Type B pancreatic cell (in vitro differentiated cells): ENCODE measurements at places on chromosomes 5 and 9. TPM values are rescaled to one million over a fixed set of nuclear protein-coding genes. Genes with fewer than 3 reads are reported as not detected.

The AQP7 gene
- total RNA-seq: 3.7 and 5.0 TPM in 2 replicates

GRCh38 chr5:96125231-96125891, 163.7 kb upstream of the ELL2 start:
- H3K4me3 ChIP-seq: no peak overlapping the region
- DNase-seq: no peak
- no peaks in the 10 kb centered on the region for H3K4me1 ChIP-seq
- H3K27ac ChIP-seq: no peak overlapping the region
- no peaks in the 10 kb centered on the region for H3K36me3 ChIP-seq

- peaks cover 9% of the 10 kb centered on the region for H3K4me1 ChIP-seq
- no peak for DNase-seq
- H3K4me3 ChIP-seq: no peak overlapping the region
- no peaks in the 10 kb centered on the region for H3K36me3 ChIP-seq
- no peaks in the 10 kb centered on the region for H3K27me3 ChIP-seq
Measured at GRCh38 chr9:1217076-1217475, 166.9 kb downstream of the DMRT2 start.

DNA sequence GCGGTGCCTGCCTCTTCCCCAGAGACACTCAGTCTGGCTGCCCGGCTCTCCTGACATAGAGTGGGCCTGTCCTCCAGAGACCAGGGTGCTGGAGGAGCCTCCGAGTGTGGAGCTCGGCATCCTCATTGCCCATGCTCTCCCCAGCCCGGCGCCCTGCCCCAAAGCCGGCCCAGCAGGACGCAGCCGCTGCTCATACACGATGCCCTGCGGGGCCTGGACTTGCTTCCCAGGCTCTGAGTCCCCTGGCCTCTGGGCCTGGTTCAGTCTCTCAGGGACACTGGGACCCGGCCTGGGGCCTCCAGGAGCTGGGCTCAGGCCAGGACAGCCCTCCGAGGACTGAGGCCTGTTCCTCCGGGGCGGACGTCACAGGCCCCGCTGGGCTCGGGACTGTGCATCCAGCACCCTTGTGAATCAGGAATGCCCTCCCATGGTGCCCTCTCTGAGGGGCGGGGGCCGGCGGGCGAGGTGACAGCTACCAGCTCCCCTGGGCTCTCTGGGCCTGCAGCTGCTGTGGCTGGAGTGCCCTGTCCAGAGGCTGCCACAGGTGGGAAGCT, 23.2 kb downstream of the TPPP start:
- peaks cover 6% of the 10 kb centered on the region for H3K4me1 ChIP-seq
- H3K27me3 ChIP-seq: peaks cover 5% of the 10 kb centered on the region
- no peak overlapping the region for H3K4me3 ChIP-seq
- H3K27ac ChIP-seq: no peak overlapping the region
- peak; percentile 68 for DNase-seq

DNA sequence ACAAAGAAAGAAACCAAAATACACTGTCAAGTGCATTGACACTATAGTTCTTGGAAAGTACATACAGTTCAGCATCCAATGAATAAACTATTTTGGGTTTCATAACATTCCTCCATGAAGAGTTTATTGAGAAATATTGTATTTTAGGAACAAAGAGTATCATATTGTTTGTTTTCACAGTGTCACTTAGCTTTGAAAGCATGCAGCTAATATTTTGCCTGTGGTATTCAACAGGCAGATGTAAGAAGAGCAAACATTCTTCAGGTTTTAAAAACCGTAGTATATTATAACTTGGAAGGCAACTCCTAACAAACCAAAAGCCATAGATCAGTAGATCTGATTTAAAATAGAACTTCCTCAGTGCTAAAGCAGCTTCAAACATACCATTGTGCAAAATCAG, 4.5 kb downstream of the PRELID2 start:
- no peak for DNase-seq
- H3K4me3 ChIP-seq: peak overlapping the region; percentile 8
- H3K4me1 ChIP-seq: peaks cover 23% of the 10 kb centered on the region
- H3K36me3 ChIP-seq: no peaks in the 10 kb centered on the region
- no peaks in the 10 kb centered on the region for H3K27me3 ChIP-seq
- no peak overlapping the region for H3K27ac ChIP-seq

DNA sequence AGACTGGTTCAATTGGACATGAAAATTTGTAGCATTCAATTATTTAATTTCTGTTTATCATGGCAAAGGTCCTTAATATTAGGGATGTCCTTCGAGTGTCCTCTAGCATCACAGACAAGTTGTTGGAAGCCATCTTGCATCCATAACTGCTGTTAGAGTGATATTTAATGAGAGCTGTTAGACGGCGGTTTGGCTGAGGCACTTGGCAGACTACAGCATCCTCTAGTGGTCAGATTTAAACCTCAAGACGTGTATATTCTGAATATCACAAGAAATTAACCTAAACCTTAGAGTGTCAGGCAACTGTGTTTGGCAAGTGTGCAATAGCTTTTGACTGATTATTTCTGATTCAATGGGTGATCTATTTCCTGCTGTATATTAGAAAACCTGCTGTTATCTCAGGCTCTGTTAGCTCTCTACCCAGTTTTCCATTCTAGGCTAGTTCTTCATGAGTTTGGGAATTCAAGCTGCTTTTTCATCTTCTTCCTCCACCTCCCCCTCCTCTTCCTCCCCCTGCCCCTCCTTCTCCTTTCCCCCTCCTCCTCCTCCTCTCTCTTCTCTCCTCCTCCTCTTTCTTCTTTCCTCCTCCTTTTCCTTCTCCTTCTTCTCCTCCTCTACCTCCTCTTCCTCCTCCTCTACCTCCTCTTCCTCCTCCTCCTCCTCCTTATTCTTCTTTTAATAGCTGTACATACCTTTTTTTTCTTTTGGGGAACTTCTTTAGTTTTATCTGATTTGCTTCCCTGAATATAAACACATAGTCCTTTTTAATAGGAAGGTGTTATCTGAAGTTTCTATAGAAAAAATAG, 8.6 kb downstream of the SPINK1 start:
- H3K27ac ChIP-seq: no peak overlapping the region
- H3K4me1 ChIP-seq: no peaks in the 10 kb centered on the region
- no peak overlapping the region for H3K4me3 ChIP-seq

- H3K4me3 ChIP-seq: no peak overlapping the region
- H3K36me3 ChIP-seq: peaks cover 23% of the 10 kb centered on the region
- no peak overlapping the region for H3K27ac ChIP-seq
Measured at GRCh38 chr5:36683821-36684434, 77.5 kb downstream of the SLC1A3 start.

The ORM2 gene
- not detected in 2 replicates for total RNA-seq

The UNC13B gene
- 48.9 and 62.1 TPM in 2 replicates for total RNA-seq

- no peak overlapping the region for H3K27ac ChIP-seq
- DNase-seq: no peak
- H3K4me1 ChIP-seq: no peaks in the 10 kb centered on the region
- no peaks in the 10 kb centered on the region for H3K36me3 ChIP-seq
- no peaks in the 10 kb centered on the region for H3K27me3 ChIP-seq
Measured at GRCh38 chr9:101354143-101354764, 30.6 kb downstream of the BAAT start.

- no peaks in the 10 kb centered on the region for H3K27me3 ChIP-seq
- H3K4me1 ChIP-seq: peaks cover 16% of the 10 kb centered on the region
- no peaks in the 10 kb centered on the region for H3K36me3 ChIP-seq
- peak overlapping the region; percentile 91 for H3K4me3 ChIP-seq
Measured at GRCh38 chr9:37904445-37905130, 661 bp upstream of the SLC25A51 start.

DNA sequence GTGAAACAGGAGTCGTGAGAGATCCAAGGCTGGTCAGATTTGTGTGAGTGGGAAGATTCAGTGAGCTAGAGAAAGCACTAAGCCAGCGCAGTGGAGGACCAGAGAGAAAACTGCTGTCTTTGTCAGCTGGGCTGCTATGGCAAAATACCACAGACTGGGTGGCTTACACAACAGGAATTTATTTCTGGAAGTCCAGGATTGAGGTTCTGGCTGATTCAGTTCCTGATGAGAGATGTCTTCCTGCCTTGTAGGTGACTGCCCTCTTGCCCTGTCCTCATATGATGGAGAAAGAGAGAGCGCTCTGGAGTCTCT, 24.2 kb upstream of the ANKRD33B start:
- H3K4me3 ChIP-seq: no peak overlapping the region
- H3K36me3 ChIP-seq: no peaks in the 10 kb centered on the region
- no peak overlapping the region for H3K27ac ChIP-seq

GRCh38 chr5:19319252-19319651, 668.7 kb downstream of the CDH18 start:
- DNase-seq: no peak
- peaks cover 7% of the 10 kb centered on the region for H3K4me1 ChIP-seq
- H3K4me3 ChIP-seq: no peak overlapping the region

The GARIN3 gene
- total RNA-seq: not detected in 2 replicates

DNA sequence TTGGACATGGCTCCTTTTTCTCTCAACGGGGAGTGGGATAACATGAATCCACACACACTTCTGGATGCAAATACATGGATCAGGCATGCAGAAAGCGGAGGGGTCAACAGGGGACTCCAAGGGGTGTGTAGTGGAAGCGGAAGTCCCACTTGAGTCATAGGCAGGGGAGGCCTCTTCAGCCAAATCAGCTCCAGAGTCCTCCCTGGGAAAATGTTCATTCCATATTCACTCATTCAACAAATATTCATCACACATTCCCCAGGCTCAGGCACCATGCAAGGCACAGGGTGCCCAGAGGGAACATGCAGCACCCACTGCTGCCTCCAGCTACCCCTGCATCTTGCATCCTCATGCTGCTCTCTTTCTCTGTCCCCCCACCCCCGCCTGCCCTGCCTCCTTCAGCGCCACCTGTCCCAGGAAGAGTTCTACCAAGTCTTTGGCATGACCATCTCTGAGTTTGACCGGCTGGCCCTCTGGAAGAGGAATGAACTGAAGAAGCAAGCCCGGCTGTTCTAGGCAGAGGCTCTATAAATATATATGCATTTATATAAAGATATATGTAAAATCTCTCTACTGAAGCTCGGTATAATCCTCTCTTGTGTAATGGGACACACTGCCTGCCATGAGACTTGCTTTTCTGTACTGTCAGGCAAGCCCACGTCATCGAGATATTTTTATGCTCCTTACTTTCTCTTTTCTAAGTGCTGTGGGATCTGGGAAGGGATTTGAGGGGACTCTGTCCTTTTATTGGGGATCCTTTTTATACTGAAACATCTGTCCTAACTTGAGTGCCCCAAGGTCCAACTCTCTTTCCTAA, 13.6 kb upstream of the AFAP1L1 start:
- no peak overlapping the region for H3K4me3 ChIP-seq
- H3K27ac ChIP-seq: no peak overlapping the region
- no peaks in the 10 kb centered on the region for H3K4me1 ChIP-seq
- no peaks in the 10 kb centered on the region for H3K36me3 ChIP-seq
- H3K27me3 ChIP-seq: peaks cover 75% of the 10 kb centered on the region

The ENTPD2 gene
- total RNA-seq: 3.3 and 6.4 TPM in 2 replicates

DNA sequence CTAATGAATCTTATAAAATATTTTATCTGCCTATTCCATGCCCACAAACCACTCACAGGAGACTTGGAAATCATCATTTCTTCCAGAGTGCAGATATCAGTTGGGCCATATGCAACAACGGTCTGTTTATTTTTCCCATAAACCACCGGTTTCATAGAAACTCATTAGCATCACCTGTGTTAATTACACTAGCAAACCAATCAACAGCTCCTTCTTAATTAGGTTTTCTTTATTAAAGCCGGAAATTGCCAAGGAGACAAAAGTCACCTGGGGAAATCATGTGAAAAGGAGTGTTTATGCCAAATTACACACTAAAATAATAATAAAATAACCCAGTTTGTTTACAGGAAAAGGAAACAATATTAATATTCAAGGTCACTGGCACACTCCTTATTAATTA, 129.6 kb downstream of the EBF1 start:
- no peaks in the 10 kb centered on the region for H3K36me3 ChIP-seq
- H3K4me3 ChIP-seq: no peak overlapping the region
- peaks cover 26% of the 10 kb centered on the region for H3K4me1 ChIP-seq
- peaks cover 37% of the 10 kb centered on the region for H3K27me3 ChIP-seq
- DNase-seq: no peak

The PCDHGA12 gene
- 1.2 and 1.7 TPM in 2 replicates for total RNA-seq

DNA sequence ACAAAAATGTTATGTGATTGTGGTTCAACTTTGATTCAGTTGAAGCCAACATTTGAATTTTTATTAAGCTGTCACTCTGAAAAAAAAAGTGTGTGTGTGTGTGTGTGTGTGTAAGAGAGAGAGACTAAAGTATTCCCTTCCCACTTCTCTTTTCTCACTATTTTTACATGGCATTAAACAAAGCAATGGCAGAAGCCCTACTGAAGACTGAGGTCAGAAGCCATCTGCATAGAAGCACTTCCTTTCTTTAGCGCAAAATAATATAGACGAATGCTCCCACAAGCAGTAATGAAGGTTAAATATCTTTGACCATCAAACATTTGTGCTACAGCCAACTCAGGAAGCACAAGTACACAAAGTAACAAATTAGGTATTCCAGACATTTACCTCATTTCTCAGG, 540.5 kb downstream of the KCTD16 start:
- H3K36me3 ChIP-seq: no peaks in the 10 kb centered on the region
- H3K4me1 ChIP-seq: no peaks in the 10 kb centered on the region
- H3K27me3 ChIP-seq: no peaks in the 10 kb centered on the region
- H3K27ac ChIP-seq: no peak overlapping the region
- H3K4me3 ChIP-seq: no peak overlapping the region
